ENCODE measurements at places on chromosomes 7 and 10.

DNA sequence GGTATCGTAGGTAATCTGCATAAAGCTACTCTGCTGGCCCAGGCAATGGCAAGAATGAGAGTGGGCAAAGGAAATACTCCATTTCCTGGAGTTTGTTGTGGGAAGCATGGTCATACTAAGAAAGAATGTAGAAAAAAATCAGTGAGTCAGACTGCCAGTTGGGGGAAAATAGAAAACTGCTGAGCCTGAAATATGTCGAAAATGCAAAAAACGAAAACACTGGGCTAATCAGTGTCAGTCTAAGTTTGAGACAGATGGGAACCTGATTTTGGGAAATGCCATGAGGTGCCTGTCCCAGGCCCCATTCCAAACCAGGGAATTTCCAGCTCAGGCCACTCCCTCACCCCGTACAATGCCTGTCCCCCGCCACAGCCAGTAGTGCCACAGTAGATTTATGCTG lies 150.0 kb downstream of the ZNF33B start:
- no peak for DNase-seq

GRCh38 chr7:143043391-143043790 lies 8.8 kb upstream of the OR6V1 start:
- DNase-seq, result peak; percentile 40

DNA sequence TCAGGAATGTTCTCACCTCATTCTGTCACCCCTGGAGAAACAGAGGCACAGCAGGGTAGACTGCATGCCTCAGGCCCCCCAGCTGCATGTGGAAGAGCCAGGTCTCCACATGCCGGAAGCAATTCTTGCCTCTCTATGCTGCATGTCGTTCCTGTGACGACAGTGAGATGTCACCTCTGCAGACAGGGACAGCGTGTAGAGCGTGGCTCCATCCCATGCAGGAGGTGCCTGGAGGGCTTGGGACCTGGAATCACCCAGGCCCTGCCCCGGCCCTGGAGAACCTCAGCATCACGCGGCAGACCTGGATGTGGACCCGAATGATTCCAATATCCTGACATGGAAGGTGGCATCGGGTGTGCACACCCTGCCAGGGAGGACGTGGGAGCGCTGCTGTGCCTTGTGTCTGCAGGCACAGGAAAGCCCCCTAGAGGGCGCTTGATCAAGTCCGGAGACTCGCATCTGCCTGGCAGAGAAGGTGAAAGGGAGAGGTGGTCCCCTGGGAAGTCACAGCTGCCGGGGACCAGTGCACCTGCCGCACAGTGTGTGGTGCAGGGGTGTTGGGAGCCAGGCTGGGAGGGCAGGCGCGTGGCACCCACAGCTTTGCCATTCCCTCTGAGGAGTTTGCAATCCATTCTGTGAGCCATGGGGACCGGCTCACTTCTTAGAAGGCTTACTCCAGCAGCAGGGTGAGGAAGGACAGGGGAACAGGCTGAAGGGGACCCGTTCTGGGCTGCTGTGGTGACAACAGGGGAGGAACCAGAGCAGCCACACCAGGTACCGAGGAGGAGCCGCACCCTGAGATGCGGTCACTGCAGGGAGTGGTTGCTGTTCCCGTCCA lies 45.3 kb upstream of the EN2 start:
- peak; percentile 31 for DNase-seq

DNA sequence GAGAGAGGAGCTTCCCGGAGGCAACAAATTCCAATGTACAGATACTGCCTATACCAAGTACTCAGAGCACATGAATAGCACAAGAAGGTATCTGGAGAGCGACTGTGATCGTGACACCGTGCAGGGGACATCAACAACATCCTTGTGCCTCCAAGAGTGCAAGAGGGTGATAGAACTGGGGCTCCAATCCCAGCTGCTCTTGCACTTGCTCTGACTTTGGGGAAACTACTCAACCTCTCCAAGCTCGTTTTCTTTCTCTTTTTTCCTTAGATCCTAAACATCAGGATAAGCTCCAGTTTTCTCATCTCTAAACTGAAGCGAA lies 12.1 kb downstream of the RFC2 start:
- DNase-seq, result no peak

GRCh38 chr7:157997471-157997870 lies 590.2 kb downstream of the PTPRN2 start:
- DNase-seq, result no peak

All from fibroblast of mammary gland (primary cell).